ENCODE measurements at places on chromosomes 4 and X. TPM values are rescaled to one million over a fixed set of nuclear protein-coding genes. Genes with fewer than 3 reads are reported as not detected.

FAM9B gene
- total RNA-seq = not detected

HELT gene
- total RNA-seq = not detected

CT45A1 gene
- not detected for total RNA-seq

SLITRK4 gene
- not detected for total RNA-seq

GAGE12J gene
- total RNA-seq = not detected

SPANXN4 gene
- total RNA-seq = not detected

AKAP4 gene
- total RNA-seq = not detected

PGAM4 gene
- not detected for total RNA-seq

PLAC8 gene
- total RNA-seq = 4.1 TPM

GUCY1A1 gene
- not detected for total RNA-seq

FAT1 gene
- 176 TPM for total RNA-seq

CD38 gene
- not detected for total RNA-seq

AFP gene
- 4,406 TPM for total RNA-seq

PABPC1L2B gene
- not detected for total RNA-seq

GLRB gene
- 0.24 TPM for total RNA-seq

C4orf50 gene
- total RNA-seq = not detected

GATA1 gene
- total RNA-seq = not detected

ABCG2 gene
- total RNA-seq = 13.2 TPM

STPG2 gene
- not detected for total RNA-seq

SOD3 gene
- not detected for total RNA-seq

EXOC1L gene
- not detected for total RNA-seq

VCX3A gene
- not detected for total RNA-seq

WDR17 gene
- total RNA-seq = not detected

GAGE12H gene
- not detected for total RNA-seq

ATG4A gene
- total RNA-seq = 6.3 TPM

TMEM255A gene
- total RNA-seq = 0.40 TPM

NPY1R gene
- total RNA-seq = not detected

ZXDA gene
- not detected for total RNA-seq

ANKRD50 gene
- total RNA-seq = 4.4 TPM

RBM47 gene
- 2.5 TPM for total RNA-seq

SPANXC gene
- total RNA-seq = not detected

GAGE1 gene
- total RNA-seq = not detected

MAMLD1 gene
- not detected for total RNA-seq

Measured in HepG2 (cell line).